ENCODE measurements at places on chromosomes 5 and 9.
A peak's percentile ranks its signal among the peaks of the same experiment; 100 is the strongest.

DNA sequence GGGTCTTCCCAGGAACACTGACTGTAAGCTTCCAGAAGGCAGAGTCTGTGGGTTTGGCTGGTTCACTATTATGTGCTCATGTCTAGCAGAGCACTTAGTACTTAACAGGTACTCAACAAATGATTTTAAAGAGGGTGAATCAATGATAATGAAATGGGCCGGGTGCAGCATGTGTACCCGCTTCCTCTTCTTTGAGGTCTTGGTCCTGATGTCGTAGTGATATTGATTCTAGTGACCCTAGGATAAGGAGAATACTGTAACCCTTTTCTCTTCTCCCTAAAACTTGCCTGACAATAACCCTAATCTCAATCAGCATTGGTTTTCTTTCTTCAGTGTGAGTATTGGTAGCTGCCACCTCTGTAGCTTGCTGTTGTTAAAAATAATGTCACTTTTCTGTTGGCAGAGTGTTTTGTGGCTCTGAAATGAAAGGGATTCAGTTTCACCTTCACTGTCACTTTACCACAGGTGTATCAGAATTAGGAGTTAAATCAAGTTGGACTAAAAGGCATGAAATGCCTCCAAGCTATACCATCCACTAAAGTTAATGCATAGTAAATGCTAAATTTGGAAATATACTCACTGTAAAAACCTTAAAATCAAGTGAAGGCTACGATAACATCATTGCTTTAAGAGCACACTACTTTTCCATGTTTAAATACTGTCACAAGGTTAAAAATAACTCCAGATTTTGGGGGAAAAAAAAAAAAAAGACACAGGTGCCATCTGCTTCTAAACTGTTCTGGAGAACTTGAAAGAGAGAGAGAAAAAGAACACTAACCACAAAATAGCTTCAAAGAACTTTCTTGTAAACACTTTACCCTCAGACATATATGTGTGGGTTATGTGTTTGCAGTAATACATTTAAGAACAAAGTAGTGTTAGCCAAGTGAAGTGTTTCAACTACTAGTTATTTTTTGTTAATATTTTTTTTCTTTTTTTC is 6.0 kb downstream of the CAMK4 start:
- DNase-seq, result no peak

- no peak for DNase-seq
Measured at GRCh38 chr5:78603636-78604175, 44.9 kb downstream of the LHFPL2 start.

DNA sequence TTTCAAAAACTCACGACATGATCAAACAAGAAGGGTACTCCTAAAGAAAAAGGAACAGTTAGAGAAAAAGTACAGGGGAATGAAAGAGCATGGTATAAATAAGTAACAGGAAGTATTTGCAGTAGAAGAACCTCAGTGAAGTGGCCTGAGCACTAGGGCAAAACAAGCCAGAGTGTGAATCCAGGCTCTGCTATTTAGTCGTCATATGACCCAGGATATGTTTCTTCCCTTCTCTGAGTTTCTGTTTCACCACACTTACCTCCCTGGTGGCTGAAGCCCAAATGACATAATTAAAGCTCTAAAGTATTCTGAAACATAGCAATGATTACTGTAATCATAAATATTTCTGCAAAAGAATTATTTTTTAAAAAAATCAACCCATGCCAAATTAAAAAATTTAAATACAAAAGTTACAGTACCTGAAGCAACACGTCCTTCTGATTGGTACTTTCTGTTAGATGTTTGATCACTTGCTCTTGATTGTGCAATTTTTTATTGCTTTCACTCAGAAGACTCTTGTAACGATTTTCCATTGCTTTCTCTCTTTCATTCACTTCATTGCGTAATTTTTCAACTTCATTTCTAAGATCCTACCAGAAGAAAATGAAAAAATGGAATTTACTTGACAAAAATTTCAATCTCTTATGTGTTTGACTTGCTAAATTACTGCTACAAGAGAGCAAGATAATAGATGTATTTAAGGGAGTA is 88.9 kb downstream of the CDK5RAP2 start:
- no peak for DNase-seq

GRCh38 chr5:151720215-151720614 is 33.5 kb upstream of the SPARC start:
- no peak for DNase-seq

GRCh38 chr5:133293960-133294359 is 242.1 kb downstream of the HSPA4 start:
- no peak for DNase-seq

- no peak for DNase-seq
Measured at GRCh38 chr5:151224372-151224771, 480 bp upstream of the CCDC69 start.

GRCh38 chr9:114769624-114770023 is 36.2 kb downstream of the TNFSF15 start:
- peak; percentile 55 for DNase-seq

DNA sequence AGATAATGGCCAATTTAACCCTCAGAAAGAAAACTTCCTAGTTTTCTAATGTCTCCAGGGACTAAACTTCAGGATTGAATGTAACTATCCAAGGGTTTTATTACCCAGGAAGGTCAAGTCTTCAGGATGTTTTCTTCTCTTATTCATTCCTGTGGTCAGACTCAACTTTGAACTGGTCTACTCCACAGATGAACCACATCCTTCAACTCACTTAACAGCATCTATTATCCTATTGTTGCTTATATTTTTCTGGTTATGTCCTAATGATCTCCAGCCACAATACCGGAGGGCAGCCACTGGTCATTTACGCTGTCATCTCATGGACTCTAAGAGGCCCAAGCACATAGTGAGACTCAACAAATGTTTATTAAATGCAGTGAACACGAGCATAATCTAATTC is 47.2 kb upstream of the LIFR start:
- no peak for DNase-seq

- no peak for DNase-seq
Measured at GRCh38 chr9:92941861-92942260, 5.5 kb upstream of the FGD3 start.

DNA sequence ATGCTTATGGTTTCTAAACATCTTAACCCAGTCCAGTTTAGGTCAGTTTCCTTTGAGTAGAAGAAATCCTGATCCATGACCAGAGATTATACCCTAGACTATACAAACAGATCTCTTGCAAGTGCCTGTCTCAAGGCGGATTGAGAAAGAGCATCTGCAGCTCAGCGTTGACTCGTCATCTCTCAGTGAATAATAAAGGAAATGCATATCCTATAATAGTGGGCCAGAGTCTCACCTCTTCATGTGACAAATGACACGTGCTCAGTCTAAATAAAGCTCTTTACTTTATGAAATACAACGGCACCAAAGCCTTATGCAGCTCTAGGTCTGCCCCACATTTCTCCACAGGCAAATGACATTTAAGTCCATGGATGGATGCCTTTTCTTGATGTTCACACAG is 179.4 kb upstream of the NR3C1 start:
- DNase-seq, result no peak

GRCh38 chr9:24572406-24572805 is 26.7 kb upstream of the IZUMO3 start:
- no peak for DNase-seq

- DNase-seq, result no peak
Measured at GRCh38 chr9:124038239-124038638, 26.7 kb downstream of the LHX2 start.
